T-helper 22 cell (primary cell): ENCODE measurements at places on chromosomes 5 and 9.

- DNase-seq: no peak
Measured at GRCh38 chr5:40428126-40428525, 251.6 kb upstream of the PTGER4 start.

DNA sequence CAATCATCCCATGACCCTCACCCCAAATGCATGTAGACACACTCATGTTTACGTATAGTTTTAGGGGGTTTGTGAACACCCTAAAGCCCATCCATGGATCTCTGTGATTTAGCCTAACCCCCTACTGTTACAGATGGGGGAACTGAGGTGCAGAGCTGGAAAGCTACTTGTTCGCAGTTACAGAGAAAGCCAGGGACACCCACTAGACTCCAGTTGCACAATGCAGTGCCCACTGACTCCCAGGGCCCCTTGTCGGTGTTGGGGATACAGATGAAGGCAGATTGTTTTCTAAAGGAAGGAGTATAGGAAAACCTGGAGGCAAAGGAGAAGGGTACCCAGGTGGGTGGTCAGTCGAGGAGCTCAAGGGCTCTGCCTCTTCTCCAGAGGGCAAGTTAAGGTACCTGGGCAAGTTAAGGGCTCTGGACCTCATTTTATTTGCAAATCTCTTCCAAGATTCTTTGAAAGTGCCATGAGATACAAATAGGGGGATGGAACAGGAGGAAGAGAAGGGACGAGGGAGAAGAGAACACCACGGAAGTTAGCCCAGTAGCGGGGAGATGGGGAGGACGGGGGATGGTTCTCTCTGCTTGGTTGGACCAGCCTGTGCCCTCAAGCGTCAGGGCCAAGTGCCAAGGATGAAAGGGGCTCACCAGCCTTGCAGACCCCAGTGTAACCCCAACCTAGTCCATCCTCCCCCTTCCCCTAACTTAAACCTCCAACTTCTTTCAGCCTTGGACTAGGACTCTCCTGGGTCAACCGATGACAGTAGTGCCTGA is 958 bp downstream of the MYOZ3 start:
- no peak for DNase-seq

GRCh38 chr9:135531096-135531495 is 9.9 kb downstream of the LCN1 start:
- no peak for DNase-seq

GRCh38 chr9:135602789-135603481 is 36.4 kb downstream of the GLT6D1 start:
- DNase-seq: no peak

- DNase-seq: no peak
Measured at GRCh38 chr5:137320056-137321045, 178.8 kb downstream of the SPOCK1 start.

DNA sequence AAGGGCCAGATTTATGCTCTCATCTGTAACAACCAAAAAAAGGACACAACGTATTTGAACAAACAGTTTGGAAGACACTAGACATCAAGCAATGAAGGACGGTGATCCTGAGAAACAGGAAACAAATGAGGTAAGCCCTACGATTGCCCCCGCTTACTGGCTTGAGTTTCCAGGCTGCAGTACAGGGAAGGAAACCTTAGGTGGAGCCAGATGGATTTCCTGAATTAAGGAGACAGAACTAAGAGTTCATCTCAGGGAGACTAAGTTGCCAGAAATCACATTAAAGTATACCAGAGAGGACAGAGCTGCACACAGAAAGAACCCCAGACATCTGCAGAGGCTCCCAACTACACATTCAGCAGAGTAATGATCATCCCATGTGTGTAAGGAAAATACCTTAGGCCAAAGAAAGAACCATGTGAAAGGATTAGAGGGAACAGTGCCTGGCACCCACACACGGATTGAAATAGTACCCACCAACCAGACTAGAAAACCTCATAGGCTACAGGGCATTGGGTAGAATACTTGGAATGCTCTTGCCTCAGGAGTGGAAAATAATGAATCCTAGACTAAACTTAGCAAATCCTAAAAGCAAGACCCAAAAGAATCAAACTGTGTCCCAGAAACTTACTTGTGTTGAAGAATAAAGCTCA is 99.3 kb upstream of the NIPBL start:
- no peak for DNase-seq

GRCh38 chr5:35665096-35665495 is 47.4 kb downstream of the SPEF2 start:
- no peak for DNase-seq

- DNase-seq: no peak
Measured at GRCh38 chr9:125133403-125134329, 9.7 kb downstream of the SCAI start.
